IPS-NIHi11 (cell line): ENCODE measurements at places on chromosomes 1 and 21.

- DNase-seq: peak; percentile 78
Observed at GRCh38 chr1:84298328-84298683, 3.2 kb upstream of the SAMD13 start.

GRCh38 chr1:20587661-20588053, 1.2 kb upstream of the CDA start:
- no peak for DNase-seq

GRCh38 chr1:53258216-53258615, 19.9 kb upstream of the MAGOH start:
- no peak for DNase-seq

GRCh38 chr1:177082855-177083693, 81.4 kb downstream of the ASTN1 start:
- no peak for DNase-seq

- DNase-seq: no peak
Observed at GRCh38 chr1:228088586-228089498, 6.3 kb downstream of the ARF1 start.

DNA sequence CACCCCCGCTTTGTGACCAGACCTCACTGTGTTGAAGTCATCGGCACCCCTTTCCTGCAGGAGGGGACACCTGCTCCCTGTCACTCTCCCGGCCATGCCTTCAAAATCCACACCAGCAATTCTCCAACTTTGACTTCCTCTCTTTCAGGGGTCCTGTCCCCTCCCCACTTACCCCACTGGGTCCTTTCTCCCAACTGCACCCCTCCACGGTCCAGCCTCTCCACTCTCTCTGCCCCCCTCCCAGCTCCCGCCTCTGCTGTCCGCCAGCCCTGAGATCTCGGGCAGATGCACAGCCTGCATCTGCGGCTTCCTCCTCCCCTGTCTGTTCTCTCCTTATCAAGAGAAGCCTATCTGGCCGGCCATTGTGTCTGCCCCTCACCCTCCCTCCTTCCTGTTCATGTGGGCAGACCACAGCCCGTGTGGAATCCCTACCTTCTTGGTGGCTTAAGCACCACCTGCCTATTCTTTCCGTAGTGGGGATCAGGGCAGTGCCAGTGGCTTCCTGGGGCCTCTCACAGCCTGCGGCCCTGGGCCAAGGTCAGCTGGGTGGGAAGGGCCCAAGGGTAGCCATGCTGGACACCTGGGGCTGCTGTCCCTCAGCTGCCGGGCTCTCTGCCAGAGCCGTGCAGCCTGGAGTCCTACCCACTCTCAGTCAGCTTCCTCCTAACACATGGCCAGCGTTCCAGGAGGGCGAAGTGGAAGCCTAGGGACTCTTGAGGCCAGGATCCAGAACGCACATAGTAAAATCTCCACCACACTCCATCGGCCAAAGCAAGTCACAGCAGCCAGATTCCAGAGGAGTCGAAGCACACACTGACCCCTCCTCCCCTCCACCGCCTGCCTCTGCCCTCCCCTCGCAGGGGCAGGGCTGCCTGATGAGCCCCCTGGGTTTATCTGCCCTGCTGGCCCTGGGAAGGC, 5.1 kb upstream of the HES4 start:
- peak; percentile 37 for DNase-seq

- DNase-seq: no peak
Observed at GRCh38 chr1:51738681-51739080, 121.8 kb downstream of the OSBPL9 start.

GRCh38 chr1:234862360-234862943, 252.5 kb upstream of the IRF2BP2 start:
- DNase-seq: no peak

- DNase-seq: no peak
Observed at GRCh38 chr1:112711670-112712069, 3.5 kb downstream of the PPM1J start.

DNA sequence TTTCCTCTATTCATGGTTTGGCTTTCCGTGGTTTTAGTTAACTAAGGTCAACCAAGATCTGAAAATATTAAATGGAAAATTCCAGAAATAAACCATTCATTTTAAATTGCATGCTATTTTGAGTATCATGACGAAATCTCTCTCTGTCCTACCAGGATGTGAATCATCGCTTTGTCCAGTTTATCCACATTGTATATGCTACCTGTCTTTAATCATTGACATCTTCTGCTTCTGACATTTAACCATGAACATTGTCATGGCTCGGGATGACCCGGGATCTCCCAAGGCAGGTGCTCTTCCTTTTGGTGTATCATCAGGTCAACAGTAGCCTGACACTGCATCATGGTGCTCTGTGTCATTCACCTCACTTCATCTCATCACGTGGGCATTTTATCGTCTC, 125.5 kb upstream of the HNRNPU start:
- no peak for DNase-seq

GRCh38 chr1:232615306-232615800, 14.6 kb downstream of the SIPA1L2 start:
- no peak for DNase-seq

GRCh38 chr1:39199593-39199992, 4.9 kb upstream of the MACF1 start:
- DNase-seq: no peak

- no peak for DNase-seq
Observed at GRCh38 chr21:43295066-43295958, 126.5 kb downstream of the CRYAA start.
